Activated naive CD4-positive, alpha-beta T cell treated with anti-CD3 and anti-CD28 coated beads, Interleukin-2, amount 50 U/mL, for 16 hours (primary cell): ENCODE measurements at places on chromosomes 1 and 21.

DNA sequence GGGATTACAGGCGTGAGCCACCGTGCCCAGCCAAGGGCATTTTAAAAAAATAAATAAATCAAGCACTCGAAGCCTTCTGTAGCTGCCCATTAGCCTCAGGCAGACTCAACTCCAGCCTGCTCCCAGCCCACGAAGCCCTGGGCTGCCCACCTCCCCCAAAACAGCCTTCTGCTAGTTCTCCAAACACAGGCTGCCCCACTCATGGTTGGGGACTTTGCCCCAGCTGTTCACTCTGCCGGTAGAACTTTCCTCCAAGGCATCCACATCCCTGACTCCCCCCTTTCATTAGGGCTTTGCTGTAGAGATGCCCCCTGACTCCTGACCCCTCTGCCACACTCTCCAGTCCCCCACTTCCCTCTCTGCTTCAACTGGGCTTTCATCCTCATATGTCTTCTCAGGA is 29.7 kb upstream of the LAPTM5 start:
- no peak for DNase-seq

DNA sequence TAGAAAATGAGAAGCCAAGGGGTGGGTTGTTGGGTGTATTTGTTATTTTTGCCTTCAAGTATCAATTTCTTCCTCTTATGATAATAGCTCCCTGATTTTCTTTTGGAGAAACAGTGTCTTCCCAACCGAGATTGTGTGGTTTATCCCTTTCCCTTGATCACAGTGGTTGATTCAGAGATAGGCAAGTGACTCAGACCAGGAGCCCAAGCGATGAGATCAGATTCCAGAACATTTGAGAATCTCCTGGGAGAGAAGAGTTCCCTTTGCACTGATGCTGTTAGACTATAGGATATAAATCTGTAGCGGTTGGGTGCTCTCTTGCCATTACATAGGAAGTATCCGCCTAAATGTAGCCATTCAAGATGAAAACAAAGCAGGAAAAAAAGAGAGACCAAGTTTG is 90.1 kb upstream of the WDR26 start:
- DNase-seq: no peak

GRCh38 chr1:203151362-203152157 is 24.0 kb downstream of the ADORA1 start:
- DNase-seq: no peak

DNA sequence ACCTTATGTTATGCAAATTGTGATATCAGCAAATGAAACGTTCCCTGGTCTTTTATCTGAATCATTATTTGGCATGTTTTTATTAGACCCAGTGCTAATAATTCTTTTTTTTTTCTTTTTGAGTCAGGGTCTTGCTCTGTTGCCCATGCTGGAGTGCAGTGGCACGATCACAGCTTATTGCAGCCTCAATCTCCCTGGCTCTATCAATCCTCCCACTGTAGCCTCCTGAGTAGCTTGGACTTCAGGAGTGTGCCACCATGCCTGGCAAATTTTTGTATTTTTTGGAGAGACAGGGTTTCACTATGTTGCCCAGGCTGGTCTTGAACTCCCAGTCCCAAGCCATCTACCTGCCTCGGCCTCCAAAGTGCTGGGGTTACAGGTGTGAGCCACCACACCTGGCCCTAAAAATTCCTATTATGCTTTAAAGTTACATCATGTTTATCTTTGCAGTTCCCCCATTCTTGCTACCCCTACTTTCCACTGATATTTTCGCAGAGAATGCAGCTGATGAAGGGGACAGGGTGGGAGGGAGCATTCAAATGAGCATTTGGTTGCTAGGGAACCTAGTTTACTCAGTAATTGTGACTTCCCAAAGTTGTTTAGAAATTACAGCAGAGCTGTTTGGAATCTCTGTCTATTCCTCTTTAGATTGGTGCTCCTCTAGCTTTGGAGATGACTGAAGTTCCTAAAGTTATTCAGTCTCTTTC is 18.4 kb downstream of the C1orf21 start:
- no peak for DNase-seq

- no peak for DNase-seq
Measured at GRCh38 chr1:25577134-25577920, 33.9 kb downstream of the LDLRAP1 start.

GRCh38 chr1:17717594-17718535 is 37.3 kb upstream of the ACTL8 start:
- DNase-seq: no peak

GRCh38 chr1:27961646-27962221 is 2.0 kb downstream of the XKR8 start:
- DNase-seq: no peak

DNA sequence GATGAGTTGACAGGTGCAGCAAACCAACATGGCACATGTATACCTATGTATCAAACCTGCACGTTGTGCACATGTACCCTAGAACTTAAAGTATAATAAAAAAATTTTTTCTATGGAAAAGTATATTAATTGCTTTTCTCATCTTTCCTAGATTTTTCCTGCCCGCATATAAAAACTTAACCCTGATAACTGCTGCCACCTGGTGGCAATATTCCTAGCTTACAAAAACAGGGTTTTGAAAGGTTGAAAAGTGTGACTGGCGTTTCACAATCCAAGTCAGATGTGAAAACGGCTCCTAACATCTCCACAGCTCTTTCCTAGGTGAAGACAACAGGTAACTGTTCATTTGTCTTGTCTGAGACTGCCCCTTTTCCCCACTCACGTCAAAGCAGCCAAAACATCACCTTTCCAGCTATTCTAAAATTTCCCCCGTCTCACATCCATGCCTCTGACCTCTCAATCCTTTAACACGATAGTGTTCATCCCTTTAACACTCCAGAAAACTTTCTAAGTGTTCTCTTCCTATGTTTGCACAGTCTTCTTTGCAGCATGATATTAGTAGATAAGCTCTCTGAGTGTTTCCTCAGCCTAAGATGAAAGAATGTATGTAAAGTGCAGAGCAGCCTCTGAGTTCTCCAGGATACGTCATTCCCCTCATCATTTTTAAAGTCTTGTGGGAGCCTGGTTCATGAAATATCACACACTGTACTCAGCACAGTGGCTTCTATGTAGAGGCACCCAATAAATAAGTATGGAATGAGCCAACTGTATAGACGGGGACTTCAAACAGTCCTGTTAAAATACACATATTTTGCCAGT is 27.5 kb downstream of the OVGP1 start:
- peak; percentile 27 for DNase-seq

GRCh38 chr1:8962812-8963530 is 17.3 kb downstream of the CA6 start:
- DNase-seq: no peak

- no peak for DNase-seq
Measured at GRCh38 chr1:168499688-168500049, 44.1 kb downstream of the XCL2 start.

- no peak for DNase-seq
Measured at GRCh38 chr1:15957221-15958095, 18.4 kb downstream of the ZBTB17 start.

GRCh38 chr1:2110738-2111673 is 60.8 kb downstream of the PRKCZ start:
- DNase-seq: no peak

DNA sequence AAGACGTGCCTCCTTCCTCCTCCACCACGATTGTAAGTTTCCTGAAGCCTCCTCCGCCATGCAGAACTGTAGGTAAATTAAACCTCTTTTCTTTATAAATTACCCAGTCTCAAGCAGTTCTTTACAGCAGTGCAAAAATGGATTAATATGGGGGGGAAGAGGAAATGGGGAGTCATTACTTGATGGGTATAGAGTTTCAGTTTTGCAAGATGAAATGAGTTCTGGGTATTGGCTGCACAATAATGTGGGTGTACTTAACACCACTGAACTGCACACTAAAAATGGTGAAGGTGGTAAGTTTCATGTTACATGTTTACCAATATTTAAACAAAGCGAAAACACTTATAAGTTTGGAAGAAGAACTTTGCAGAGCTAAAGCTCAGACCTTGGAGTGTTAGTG is 24.3 kb upstream of the DISP1 start:
- DNase-seq: no peak

DNA sequence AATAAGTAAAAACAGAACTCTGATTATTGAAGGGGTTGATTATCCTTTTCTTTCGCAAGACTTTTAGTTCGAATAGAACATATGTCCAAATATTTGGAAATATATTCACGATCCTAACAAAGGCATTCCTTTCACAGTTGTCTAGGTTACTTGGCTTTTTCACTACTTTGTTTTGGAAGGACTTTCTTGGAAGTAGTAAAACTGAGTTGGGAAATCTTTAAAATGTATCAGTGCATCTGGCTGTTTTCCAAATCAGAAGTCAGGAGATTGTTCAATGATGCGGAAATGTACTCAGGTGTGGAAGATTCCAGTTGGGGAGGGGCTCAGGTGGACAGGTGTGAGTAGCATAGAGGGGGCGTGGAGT is 67.1 kb downstream of the SH3BGR start:
- no peak for DNase-seq

- no peak for DNase-seq
Measured at GRCh38 chr1:71298633-71299032, 217.8 kb upstream of the ZRANB2 start.

GRCh38 chr1:67723620-67724019 is 38.6 kb downstream of the GADD45A start:
- DNase-seq: peak; percentile 18
